ENCODE measurements at places on chromosomes 5 and 9. TPM values are rescaled to one million over a fixed set of nuclear protein-coding genes. Genes with fewer than 3 reads are reported as not detected.

DNA sequence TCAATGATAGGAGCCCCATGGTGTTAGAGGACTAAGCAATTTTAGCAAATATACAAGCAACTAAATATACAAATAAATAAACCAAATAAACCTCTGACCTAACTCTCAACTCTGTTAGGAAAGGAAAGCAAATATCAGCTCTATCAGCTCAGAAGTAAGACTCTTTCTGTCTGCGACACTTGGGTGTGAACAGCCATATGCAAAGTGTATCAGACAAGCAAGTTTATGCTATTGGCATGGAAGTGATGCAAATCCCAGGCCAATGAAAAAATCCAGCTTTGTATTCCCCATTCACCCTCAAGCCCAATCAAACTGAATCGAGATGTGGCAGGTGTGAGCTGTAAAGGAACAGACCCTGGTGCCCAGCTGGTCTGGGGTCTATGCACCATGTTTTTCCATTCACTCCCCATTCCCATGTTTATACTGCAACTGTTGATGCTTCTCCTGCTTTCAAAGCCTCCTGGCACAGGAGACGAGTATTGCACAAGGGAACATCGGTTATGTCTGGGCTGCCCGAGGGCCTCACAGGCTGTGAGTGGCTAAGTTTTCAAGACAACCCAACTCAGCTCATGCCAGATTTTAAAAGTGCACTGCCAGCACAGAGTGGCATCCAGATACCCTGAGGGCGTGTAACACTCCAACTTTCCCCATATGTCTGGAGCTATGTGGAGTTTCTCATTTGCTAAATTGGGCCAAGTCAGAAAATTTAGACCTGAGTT lies 73.1 kb downstream of the FEM1C start:
- H3K4me1 ChIP-seq: peaks cover 25% of the 10 kb centered on the region
- no peak overlapping the region for H3K27ac ChIP-seq
- peaks cover 7% of the 10 kb centered on the region for H3K36me3 ChIP-seq
- no peak for DNase-seq
- no peaks in the 10 kb centered on the region for H3K27me3 ChIP-seq
- H3K4me3 ChIP-seq: no peak overlapping the region

DNA sequence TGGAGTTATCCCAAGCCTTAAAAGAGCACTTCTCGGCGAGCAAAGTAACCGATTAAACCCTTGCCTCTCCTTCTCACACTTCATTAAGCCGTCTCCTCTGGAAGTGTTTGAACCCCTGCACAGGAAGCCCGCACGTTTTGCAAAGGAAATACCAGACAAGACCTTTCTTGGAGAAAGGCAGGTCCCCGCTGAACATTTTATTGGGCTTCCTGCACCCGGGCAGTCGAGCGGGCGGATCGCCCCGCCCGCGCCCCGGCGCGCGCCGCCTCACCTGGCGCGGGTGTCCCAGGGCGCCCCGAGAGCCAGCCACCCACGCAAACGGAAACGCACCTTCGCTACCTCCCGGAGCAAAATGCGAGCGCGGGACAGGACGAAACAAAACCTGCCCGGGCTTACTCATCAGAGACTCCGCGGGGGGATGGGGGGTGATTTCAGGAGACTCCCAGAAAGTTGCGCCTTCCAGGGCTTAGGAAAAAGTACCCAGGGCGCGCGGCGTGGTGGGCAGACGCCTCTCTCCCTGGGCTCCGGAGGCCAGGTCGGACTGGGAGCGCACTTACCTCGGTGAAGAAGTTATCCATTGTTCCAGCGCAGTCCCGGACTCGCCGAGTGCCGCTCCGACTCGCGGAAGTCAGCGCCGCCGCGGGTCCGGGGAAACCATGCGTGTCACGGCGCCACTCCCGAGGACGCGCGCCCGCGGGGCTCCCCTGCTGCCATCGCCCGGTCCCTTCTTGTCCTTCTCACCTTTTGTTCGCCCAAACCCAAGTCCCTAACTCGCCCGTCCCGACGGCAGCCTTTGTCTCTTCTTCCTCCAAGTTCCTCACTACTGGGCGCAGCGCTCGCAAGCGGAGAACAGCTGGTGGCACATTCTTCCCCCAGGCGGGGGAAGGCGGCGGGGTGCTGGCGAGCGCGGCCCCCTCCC lies 598 bp downstream of the MYO10 start:
- peak overlapping the region; percentile 83 for H3K27ac ChIP-seq
- peaks cover 9% of the 10 kb centered on the region for H3K27me3 ChIP-seq
- H3K4me1 ChIP-seq: peaks cover 27% of the 10 kb centered on the region
- peak overlapping the region; percentile 97 for H3K4me3 ChIP-seq
- DNase-seq: peak; percentile 44

DNA sequence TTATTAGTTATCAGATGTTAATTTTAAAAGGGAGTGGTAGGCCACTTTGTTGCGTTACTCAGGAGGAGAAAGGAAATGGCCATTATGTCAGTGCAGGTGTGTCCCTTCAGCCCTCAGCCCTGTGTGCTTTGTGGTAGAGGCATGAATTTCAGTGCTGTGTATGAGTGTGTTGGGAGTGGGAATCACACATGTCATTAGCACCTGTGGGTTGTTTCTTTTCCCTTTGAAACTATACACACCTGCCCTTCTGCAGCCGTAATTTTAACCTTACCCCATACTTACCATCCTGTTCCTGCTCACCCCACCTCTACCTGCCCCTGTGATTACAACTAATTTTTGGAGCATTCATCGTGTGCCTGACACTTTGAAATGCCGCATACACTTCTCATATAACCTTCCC lies 156.4 kb downstream of the ARHGAP26 start:
- no peak overlapping the region for H3K4me3 ChIP-seq
- no peaks in the 10 kb centered on the region for H3K27me3 ChIP-seq
- peaks cover 47% of the 10 kb centered on the region for H3K4me1 ChIP-seq
- DNase-seq: no peak

- peak overlapping the region; percentile 18 for H3K4me3 ChIP-seq
- peaks cover 76% of the 10 kb centered on the region for H3K4me1 ChIP-seq
- peak overlapping the region; percentile 22 for H3K27ac ChIP-seq
- H3K27me3 ChIP-seq: no peaks in the 10 kb centered on the region
- H3K36me3 ChIP-seq: peaks cover 85% of the 10 kb centered on the region
Measured at GRCh38 chr5:115526604-115527003, 18.0 kb downstream of the FEM1C start.

GRCh38 chr5:58317808-58318207 lies 142.1 kb downstream of the PLK2 start:
- no peak overlapping the region for H3K4me3 ChIP-seq
- no peak overlapping the region for H3K27ac ChIP-seq
- no peaks in the 10 kb centered on the region for H3K27me3 ChIP-seq
- no peak for DNase-seq

DNA sequence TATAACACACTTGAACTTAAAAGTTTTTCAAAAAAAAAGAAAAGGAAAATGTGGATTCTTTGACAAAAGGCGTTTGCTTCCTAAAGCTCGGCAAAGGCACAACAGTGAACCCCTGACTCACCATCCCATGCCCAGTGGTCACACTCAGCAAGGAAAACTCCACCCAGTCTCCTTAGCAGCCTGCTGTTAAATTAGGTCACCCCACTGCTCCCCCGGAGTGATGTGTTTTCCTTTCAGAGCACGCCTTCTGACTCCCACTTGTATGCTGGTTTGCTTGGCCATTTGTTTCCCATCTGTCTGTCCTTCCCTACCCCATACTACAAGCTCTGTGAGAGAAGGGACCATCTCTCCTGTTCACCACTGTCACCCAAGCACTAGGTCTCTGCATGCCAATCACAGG lies 23.8 kb downstream of the RETREG1 start:
- no peak for DNase-seq
- H3K4me3 ChIP-seq: no peak overlapping the region
- H3K27ac ChIP-seq: no peak overlapping the region
- no peaks in the 10 kb centered on the region for H3K4me1 ChIP-seq
- peaks cover 39% of the 10 kb centered on the region for H3K27me3 ChIP-seq
- no peaks in the 10 kb centered on the region for H3K36me3 ChIP-seq

- no peaks in the 10 kb centered on the region for H3K27me3 ChIP-seq
- H3K4me1 ChIP-seq: peaks cover 9% of the 10 kb centered on the region
- DNase-seq: no peak
- H3K4me3 ChIP-seq: no peak overlapping the region
- H3K27ac ChIP-seq: no peak overlapping the region
Measured at GRCh38 chr5:171826132-171826531, 40.5 kb downstream of the SMIM23 start.

GRCh38 chr5:7218141-7218540 lies 177.8 kb upstream of the ADCY2 start:
- no peaks in the 10 kb centered on the region for H3K27me3 ChIP-seq
- DNase-seq: no peak
- H3K36me3 ChIP-seq: no peaks in the 10 kb centered on the region
- no peak overlapping the region for H3K27ac ChIP-seq

DNA sequence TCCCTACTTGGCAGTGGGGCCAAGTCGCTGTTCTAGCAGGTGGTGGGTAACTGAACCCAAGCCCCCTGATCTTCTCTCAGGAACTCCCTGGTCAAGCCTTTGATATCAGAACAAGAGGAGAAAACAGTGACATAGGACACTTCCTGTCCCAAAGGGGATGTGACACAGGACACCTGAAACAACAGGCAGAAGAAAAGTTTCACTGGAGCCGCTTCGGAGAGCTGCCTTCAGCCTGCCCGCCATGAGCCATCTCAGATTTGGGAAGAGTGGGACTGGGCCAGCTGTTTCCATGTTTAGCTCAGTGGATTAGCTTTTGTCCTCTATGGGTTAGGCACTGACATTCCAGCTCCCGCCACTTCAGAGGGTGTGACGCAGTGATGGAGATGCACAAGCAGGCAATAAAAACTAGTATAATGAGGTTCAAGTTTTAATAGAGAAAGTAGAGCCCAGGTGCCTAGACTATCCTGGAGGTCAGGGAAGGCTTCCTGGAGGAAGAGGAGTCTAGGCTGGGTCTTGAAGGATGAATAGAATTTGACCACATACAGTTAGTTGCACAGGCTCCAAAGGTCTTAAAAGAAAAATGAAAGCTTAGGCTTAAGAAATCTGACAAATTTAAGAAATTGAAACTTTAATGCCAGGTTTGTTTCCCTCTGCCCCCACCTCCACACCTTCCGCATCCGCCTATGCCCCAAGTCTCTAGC lies 104.1 kb upstream of the SPRY4 start:
- no peaks in the 10 kb centered on the region for H3K27me3 ChIP-seq

DNA sequence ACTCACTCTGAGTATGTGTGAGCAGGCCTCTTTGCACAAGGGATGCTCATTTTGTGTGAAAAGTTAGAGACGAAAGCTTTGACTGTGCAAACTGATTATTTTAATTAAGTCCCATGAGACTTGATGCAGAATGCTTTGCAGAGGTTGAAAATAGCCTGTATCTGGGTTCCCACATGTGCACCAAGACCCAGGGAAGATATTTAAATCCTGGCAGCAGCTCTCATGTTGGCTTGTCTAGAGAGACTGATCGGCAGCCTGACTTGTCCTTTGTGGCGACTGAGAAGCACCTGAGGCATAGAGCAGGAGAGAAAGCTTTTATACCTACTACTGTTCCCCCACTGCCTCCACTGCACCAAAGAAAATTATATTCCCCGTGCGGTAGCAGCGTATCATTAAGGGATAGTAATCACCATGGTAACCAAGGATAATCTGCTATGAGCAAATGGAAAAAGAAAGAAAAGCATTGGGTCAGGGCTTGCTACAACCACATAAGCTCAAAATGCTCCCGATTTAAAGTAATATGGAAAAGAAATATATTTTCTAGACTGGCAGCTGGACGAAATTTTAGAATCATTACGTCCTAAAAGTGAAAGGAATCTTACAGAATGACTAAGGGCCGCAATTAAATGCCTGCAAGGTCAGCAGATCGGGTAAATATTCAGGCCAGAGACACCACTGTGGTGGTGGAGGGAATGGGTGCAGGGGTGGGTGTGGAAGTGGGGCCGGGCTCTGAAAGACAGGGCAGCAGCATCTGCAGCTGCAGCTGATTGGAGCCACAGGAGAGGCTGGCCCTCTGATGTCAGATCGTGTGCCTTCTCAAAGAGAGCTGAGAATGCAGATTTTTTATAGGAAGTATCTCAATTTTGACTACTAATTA lies 135.3 kb upstream of the EPB41L4A start:
- H3K36me3 ChIP-seq: no peaks in the 10 kb centered on the region
- H3K4me1 ChIP-seq: peaks cover 6% of the 10 kb centered on the region
- no peak for DNase-seq
- no peaks in the 10 kb centered on the region for H3K27me3 ChIP-seq
- H3K4me3 ChIP-seq: no peak overlapping the region

DNA sequence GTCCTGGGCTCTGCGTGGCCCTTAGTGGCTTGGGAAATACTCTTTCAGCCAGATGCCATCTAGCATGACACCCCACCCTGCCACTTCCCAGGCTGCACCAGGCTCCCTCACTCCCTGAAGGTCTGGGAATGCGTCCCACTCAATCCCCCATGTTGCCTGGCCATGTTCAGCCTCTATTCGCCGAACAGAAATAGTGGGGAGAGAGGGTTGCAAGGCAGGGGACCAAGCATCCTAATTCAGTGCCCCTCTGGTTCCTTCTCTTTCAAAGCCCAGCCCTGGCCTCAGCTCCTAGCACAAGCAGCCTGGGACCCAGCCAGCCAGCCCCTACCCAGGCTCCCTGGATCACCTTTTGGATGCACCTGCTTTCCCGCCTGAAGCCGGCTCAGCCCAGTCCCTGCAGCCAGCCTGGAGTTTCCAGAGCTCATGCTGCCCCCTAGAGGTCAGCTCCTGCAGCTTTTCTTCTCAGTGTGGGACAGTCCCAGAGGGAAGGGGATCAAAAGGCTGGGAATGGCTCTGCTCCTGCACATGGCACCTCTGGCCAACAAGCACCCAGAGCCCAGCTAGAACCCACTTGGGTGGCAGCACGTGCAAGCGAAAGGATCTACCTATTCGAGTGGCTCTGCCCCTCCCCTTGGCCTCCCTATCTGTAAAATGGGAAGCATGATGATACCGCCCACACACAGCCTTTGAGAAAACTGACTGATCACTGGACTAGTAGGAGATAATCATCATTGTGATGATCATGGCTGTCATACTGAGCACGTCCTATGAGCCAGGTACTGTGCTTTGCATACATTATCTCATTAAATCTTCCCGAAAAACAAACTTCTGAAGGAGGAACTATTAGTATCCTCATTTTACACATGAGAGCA lies 48.7 kb upstream of the C5orf58 start:
- H3K36me3 ChIP-seq: no peaks in the 10 kb centered on the region
- H3K4me1 ChIP-seq: no peaks in the 10 kb centered on the region
- H3K27me3 ChIP-seq: peaks cover 48% of the 10 kb centered on the region
- no peak overlapping the region for H3K27ac ChIP-seq
- H3K4me3 ChIP-seq: no peak overlapping the region
- peak; percentile 90 for DNase-seq

DNA sequence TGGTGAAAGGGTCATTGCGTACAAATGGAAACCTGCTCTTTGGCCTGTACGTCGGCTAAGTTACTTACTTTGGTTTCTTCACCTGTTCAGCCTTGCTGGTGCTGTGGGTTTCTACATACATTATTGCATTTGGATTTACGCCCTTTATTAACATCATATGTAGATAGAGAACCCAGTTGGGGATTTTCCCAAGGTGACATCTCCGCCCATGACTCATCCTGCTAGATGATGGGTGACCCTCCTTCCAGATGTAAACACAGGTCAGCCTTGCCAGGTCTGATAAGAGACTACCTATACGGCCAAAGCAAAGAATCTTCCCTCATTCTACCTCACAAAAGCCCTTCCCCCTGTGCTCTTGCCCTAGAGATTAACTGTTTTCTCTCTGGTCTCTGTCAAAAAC lies 360.9 kb downstream of the KDM4C start:
- peaks cover 17% of the 10 kb centered on the region for H3K4me1 ChIP-seq
- H3K27ac ChIP-seq: no peak overlapping the region
- no peak overlapping the region for H3K4me3 ChIP-seq
- no peaks in the 10 kb centered on the region for H3K36me3 ChIP-seq
- DNase-seq: no peak
- H3K27me3 ChIP-seq: no peaks in the 10 kb centered on the region

The IFNA2 gene
- total RNA-seq: not detected

The FBLL1 gene
- total RNA-seq: 4.9 TPM

The FABP6 gene
- 1.6 TPM for total RNA-seq

The BNC2 gene
- not detected for total RNA-seq

Data from Calu3 (cell line).